ENCODE measurements at places on chromosomes 11 and 22.

- DNase-seq, result no peak
These were observed 15.8 kb downstream of the PHLDB1 start for GRCh38 chr11:118623269-118623655.

DNA sequence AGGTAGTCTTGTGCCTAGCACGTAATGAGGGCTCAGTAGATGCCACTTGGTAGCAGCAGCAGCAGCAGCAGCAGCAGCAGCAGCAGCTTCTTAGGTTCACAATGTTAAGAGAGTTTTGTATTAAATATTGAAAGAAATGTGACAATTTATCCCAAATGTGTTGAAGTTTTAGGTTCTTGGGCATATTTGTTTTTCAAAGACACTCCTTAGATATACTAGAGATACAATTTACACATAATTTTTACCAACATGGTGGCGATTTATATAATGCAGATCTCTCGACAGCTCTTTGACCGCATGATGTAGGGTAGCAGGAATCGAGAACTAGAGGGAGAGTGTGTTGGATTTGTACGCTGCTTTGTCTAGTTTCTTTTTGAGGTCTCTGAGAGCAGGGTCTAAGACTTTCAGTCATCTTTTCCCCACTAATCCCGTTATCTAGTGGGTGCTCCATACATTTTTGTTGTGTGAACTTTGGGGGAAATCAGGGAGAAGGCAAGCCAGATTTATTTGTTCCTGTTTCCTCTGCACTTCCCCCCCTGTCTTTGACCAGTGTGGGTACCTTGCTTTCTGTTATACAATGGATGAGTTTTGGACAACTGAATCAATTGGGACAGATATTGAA, 1.4 kb downstream of the FDX1 start:
- DNase-seq, result no peak

DNA sequence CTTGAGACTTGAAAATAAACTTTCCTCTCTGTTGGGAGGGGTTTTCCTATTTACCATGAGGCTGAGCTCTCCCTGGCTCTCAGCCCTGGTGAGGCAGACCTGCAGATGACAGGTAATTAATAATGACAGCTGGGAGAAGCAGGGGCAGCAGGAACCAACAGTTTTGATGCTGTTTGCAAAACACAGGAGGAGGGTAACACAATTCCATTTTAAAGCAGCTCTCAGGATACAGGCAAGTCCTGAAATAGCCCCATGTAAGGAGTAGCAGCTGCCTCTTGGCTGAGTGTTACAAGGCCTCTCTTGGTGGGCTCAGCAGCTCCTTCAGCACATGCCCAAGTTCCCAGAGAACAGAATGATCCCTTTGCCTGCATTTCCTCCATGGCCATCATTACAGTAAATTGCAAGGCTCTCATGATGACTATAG, 13.3 kb downstream of the PARVA start:
- DNase-seq, result no peak

DNA sequence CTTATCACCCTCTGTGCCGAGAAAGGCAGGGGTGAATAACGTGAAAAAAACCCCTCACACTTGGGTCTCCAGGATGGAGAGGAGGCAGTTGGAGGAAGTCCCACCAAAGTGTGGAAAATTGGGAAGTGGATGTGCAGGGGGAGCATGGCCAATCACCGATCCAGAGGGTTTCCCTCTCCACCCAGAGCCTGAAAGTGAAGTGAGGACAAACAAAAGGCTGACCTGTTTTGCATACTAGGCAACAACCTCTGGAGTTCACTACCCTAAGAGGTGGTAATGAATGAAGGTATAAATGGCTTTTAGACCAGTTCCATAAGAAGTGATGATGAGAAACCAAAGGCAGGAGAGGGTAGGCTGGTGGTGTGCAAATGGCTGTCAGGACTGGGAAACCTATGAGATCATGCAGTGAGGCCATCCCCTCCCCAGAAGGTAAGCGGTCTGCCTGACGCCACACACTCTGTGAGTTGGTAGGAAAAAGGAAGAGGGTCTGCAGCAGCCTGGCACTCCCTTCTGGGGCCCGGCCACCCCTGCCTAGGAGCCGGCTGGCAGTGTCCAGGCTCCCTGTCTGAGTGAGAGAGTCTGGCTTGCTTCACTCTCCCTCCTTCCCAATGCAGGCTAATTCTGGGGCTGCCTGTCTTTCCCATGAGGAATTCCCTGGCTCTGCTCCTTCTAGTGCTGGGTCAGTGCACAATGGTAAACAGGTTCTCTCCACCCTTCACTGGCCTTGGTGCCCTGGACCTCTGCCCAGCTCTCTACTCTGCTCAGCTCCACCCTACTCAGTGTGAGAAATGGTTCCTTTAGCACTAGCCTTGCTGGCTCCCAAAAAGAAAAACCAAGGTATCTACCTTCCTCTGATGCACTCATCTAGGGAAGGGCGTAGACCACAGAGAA, 15.6 kb downstream of the TBC1D10A start:
- DNase-seq, result peak; percentile 56

GRCh38 chr11:44607987-44608386, 42.5 kb downstream of the CD82 start:
- DNase-seq, result no peak

DNA sequence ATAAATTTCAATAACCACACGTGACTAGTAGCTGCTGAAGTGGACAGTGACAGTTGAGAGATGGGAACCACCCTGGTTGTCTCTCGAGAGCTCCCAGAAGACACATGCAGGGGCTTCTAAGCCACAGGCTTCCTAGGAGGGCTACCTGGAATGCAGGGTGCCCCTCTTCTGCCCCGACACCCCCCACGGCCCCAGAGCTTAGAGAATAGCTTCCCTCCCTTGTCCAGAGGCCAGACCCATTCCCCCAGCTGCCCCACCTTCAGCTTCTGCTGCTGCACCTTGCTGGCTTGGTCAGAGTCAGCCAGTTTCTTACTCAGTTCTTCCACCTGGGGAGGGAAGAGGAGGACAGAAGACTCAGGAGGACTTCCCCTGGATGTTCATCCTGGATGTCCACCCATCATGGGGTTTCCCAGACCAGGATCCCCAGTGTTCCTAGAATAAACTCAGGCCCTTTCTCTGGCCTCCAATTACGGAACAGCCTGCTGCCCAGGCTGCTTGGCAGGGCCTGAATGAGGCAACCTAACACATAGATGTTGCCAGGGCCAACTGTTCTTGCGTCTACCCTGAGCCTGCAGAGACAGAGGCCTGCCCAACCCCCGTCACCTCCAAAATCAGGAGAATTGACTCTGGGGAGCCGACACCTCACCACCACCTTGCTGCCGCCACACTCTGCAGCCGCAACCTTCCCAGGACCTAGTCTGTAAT, 12.0 kb downstream of the IL18BP start:
- peak; percentile 16 for DNase-seq

- no peak for DNase-seq
These were observed 590 bp upstream of the CD6 start for GRCh38 chr11:60970890-60971289.

- no peak for DNase-seq
These were observed 24.0 kb upstream of the SYT8 start for GRCh38 chr11:1810761-1811160.

GRCh38 chr11:32198053-32198452, 107.2 kb downstream of the RCN1 start:
- DNase-seq, result no peak

DNA sequence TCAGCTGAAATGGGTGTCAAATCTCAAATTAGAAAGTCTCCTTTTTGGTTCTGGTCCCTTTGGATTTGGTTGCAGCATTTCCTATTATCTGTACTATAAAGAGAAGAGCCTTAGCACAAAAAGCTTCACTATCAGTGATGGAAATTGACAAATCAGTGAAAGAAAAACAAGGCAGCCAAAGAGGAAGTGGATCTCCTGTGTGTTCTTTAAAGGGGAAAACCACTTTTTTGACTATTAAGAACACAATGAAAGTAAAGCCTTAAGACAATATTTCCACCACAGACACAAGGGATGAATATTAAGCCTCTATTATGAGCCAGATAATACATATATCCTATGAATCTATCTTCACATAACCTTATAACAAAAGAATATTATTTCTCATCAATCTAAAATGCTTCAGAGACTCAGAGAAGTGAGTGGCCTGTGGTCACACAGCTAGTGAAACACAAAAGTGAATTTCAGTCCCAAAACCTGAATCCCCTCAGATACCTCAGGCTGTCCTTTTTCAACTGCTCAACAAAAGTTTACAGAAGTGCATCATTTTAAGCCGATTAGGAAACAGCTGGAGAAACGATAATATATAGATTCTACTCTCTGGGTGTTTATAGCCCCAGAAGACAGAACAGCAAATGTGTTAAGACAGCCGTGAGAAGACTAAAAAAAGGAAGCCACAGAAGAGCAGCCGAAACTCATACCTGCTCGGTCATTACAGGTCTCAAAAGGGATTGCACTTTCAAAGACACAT, 24.4 kb upstream of the FSHB start:
- DNase-seq, result no peak

- peak; percentile 78 for DNase-seq
These were observed 13.7 kb downstream of the EHD1 start for GRCh38 chr11:64864473-64865285.

DNA sequence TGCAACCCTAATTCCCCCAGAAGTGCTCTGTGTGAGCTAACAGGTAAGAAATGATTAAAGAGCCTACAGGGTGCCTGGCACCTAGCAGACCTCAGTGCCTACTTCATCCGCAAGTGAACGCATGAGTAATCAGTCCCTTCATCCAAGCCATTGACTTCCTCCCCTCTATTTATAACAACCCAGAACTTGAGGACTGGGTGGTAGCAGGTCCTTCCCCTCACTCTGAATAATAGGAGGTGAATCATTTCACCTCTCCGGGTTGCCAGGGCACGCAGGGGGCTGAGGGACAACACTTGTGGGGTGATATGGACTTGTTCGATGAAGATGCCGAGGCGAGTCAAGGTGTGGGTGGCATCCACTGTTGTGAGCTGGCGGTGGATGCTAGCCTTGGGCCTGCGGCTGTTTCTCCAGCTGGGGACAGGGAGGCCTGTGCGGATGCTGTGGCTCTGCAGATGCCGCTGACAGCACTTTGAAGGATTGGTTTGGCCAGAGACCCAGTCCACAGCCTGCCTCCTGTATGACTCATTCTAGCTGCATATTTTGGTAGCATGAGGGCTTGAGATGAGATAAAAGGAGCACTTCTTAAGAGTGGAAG, 11.7 kb upstream of the SORL1-AS1 start:
- DNase-seq, result no peak
